Endothelial cell (in vitro differentiated cells): ENCODE measurements at places on chromosomes 3 and 15. TPM values are rescaled to one million over a fixed set of nuclear protein-coding genes. Genes with fewer than 3 reads are reported as not detected.

The TCTA gene
- total RNA-seq, result 17.3 TPM

The CNOT10 gene
- total RNA-seq, result 42.1 TPM

The C3orf70 gene
- total RNA-seq, result 1.4 TPM

The TMEM207 gene
- total RNA-seq, result not detected

The MCF2L2 gene
- total RNA-seq, result 1.8 TPM

The WDR93 gene
- total RNA-seq, result 0.13 TPM

The CCR3 gene
- total RNA-seq, result not detected

The NECTIN3 gene
- total RNA-seq, result 28.5 TPM

The CYP11A1 gene
- total RNA-seq, result 0.82 TPM

The PPP1R2 gene
- total RNA-seq, result 29.7 TPM

The SLC35G2 gene
- total RNA-seq, result 8.2 TPM

The XXYLT1 gene
- 25.0 TPM for total RNA-seq

The ROPN1 gene
- total RNA-seq, result not detected

The SLC51A gene
- not detected for total RNA-seq

The SUSD5 gene
- total RNA-seq, result 3.9 TPM

The UBAP1L gene
- total RNA-seq, result 1.8 TPM

The NRG4 gene
- 2.7 TPM for total RNA-seq

The CRABP1 gene
- total RNA-seq, result 3.3 TPM
